Neural progenitor cell (in vitro differentiated cells): ENCODE measurements at places on chromosomes 2 and 18. TPM values are rescaled to one million over a fixed set of nuclear protein-coding genes. Genes with fewer than 3 reads are reported as not detected.
A peak's percentile ranks its signal among the peaks of the same experiment; 100 is the strongest.

Gene FBXO11
- total RNA-seq, result 49.5 and 71.3 TPM in 2 replicates

Gene AQP12B
- total RNA-seq, result not detected in 2 replicates

Gene SLC4A5
- total RNA-seq, result 1.7 and 2.0 TPM in 2 replicates

DNA sequence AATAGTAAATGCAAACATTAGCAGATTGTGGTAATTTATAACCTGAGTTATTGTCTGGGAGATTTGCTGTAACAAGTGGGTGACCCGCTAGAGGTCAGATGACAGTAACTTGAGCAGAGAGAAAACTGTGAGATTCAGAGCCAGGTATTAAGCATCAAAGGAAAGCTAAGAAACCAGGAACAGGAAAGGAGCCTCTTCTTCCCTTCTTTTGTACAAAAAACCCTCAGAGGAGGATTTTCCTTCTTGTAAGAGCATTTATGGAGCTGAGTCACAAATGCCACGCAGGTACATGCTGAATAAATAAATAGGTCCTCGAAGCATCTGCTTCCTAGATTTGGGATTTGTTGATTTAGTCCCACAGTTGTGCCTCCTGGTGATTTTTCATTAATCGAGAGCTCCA lies 146.5 kb downstream of the SH3BP4 start:
- no peaks in the 10 kb centered on the region for H3K36me3 ChIP-seq
- no peaks in the 10 kb centered on the region for H3K27me3 ChIP-seq
- H3K4me3 ChIP-seq, result no peak overlapping the region
- peaks cover 11% of the 10 kb centered on the region for H3K4me1 ChIP-seq
- DNase-seq, result no peak
- H3K27ac ChIP-seq, result no peak overlapping the region

DNA sequence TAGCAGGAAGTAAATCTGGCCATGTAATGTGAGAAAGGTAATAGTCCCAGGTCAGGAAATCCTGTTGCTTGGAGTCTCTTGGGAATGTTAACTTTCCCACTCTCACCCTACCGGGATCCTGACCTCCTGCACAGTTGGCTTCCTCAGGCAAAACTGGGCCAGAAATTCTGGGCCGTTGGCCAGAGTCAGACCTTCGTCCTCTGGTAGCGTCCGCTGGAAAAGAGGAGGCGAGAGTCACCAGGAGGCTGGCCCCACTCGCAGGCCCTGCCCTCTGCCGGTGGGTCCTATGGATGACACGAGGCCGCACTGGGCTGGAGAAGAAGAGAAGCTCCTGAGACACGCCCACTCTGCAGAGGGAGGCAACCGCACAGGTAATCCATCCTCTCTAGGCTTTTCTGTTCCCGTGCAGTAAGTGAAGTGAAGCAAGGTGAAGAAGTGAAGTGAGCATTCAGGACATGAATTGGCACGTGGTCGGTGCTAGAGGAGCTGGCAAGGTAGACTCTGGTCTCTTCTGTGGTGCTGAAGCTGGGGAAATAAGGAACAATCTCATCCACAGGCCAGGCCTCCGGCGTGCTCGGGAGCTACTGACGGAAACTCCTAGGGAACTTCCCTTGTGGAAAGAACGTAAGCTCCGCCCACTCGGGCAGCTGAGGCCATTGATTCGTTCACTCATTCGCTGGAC lies 182.7 kb upstream of the GLI2 start:
- H3K27ac ChIP-seq, result no peak overlapping the region
- peaks cover 3% of the 10 kb centered on the region for H3K4me1 ChIP-seq
- H3K36me3 ChIP-seq, result no peaks in the 10 kb centered on the region
- DNase-seq, result peak; percentile 92

DNA sequence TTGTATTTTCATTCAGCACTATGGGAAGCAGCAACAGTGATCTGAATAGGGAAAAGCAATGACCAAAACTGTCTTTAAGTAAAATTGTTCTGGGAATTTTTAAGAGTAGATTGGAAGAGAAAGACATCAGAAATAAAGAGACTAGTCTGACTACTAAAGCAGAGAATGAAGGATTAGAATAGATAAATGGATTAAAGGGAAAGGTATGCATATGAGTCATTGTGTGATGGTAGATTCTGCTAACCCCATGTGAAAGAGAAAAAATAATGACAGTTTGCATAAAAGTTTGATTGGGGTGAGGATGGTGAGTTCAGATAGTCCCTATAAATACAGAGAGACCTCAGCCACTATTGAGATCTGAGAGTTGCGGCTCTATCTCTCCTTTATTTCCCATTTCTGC lies 139.6 kb upstream of the DCC start:
- DNase-seq, result no peak
- no peak overlapping the region for H3K4me3 ChIP-seq
- H3K27me3 ChIP-seq, result no peaks in the 10 kb centered on the region
- H3K27ac ChIP-seq, result no peak overlapping the region
- no peaks in the 10 kb centered on the region for H3K36me3 ChIP-seq

GRCh38 chr2:70118798-70119454 lies 31.6 kb downstream of the PCBP1 start:
- peaks cover 58% of the 10 kb centered on the region for H3K4me1 ChIP-seq
- peak overlapping the region; percentile 19 for H3K4me3 ChIP-seq
- DNase-seq, result peak; percentile 70
- no peaks in the 10 kb centered on the region for H3K27me3 ChIP-seq
- no peaks in the 10 kb centered on the region for H3K36me3 ChIP-seq
- no peak overlapping the region for H3K27ac ChIP-seq

Gene CHN1
- total RNA-seq, result 45.0 and 46.6 TPM in 2 replicates

GRCh38 chr2:2926858-2927175 lies 450.8 kb downstream of the EIPR1 start:
- no peaks in the 10 kb centered on the region for H3K36me3 ChIP-seq
- no peaks in the 10 kb centered on the region for H3K27me3 ChIP-seq
- H3K4me3 ChIP-seq, result no peak overlapping the region

- no peaks in the 10 kb centered on the region for H3K36me3 ChIP-seq
- H3K4me1 ChIP-seq, result no peaks in the 10 kb centered on the region
- no peaks in the 10 kb centered on the region for H3K27me3 ChIP-seq
- DNase-seq, result peak; percentile 52
- H3K4me3 ChIP-seq, result no peak overlapping the region
Observed at GRCh38 chr2:223779877-223780276, 57.5 kb downstream of the AP1S3 start.

Gene COLEC12
- 2.0 and 2.1 TPM in 2 replicates for total RNA-seq

- no peak for DNase-seq
- H3K4me1 ChIP-seq, result peaks cover 9% of the 10 kb centered on the region
- no peak overlapping the region for H3K4me3 ChIP-seq
- no peaks in the 10 kb centered on the region for H3K36me3 ChIP-seq
- no peaks in the 10 kb centered on the region for H3K27me3 ChIP-seq
Observed at GRCh38 chr2:124646166-124646815, 621.2 kb downstream of the CNTNAP5 start.

DNA sequence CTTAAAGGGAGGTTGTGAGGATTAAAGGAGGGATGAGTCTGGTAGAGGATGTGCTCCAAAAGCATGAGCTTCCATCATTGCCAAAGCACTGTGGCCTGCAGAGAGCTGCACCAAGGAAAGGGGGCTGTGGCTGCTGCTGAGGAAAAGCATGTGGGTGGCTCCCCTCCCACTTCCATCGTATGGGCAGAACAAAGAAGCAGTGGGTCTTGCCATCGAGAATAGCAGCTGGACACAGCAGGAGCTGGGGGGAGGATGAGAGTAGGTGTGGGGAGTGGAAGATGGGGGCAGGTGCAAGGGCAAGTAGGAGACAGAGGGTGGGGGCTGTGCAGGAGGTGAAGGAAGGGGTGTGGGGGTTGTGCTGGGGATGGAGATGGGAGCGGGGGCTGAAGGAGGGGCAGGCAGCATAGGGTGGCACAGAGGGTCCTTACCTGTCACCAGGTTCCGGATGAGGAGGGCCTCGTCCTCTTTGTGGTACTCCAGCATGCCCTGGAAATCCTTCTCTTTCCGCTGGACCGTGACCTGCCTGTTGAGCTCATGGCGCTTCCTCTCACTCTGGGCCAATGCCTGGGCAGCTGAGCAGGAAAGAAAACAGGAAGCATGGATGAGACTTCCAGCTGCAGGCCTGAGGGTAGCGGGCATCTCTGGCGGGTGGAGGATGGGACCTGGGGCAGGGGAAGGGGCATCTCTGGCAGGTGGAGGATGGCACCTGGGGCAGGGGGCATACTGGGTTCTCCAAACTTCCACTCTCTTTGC lies 33.6 kb upstream of the ACAA2 start:
- H3K36me3 ChIP-seq, result no peaks in the 10 kb centered on the region
- no peak overlapping the region for H3K27ac ChIP-seq
- H3K27me3 ChIP-seq, result no peaks in the 10 kb centered on the region
- peaks cover 30% of the 10 kb centered on the region for H3K4me1 ChIP-seq
- H3K4me3 ChIP-seq, result no peak overlapping the region
- DNase-seq, result no peak

DNA sequence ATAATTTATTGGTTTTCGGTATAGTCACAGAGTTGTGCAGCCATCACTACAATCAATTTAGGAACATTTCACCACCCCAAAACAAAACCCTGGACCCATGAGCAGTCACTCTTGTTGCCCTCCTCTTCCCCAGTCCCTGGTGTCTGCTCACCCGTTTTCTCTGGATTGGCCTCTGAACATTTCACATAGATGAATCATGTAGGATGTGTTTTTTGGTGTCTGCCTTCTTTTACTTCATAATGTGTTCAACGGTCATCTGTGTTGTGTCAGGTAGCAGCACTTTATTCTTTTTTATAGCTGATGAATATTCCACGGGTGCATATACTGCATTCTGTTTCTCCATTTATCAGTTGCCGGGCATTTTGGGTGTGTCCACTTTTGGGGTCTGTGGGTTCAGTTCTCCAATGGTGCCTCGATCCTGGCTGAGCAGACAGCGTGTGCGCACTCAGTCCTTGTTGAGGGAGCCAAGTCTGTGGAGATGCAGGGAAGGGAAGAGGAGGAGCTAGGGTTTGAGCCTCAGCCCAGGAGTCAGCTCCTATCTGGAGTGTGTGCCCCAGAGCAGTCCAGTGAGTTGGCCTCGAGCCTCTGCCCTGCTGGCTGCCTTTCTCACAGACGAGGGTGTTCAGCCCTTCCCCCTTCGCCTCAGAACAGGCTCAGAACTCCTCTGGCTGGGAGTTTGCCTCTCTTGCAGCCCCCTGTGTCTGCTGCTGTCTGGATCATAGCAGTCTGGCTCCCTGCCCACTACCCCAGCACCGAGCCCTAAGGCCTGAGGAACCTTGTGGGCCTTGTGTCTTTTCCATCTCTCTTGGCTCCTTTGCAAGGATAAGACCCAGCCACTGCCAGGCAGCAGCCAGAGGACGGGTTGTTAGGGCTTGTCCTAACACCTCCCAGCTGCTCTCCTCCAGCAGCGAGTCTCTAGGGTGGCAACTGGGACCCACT lies 18.0 kb downstream of the C2orf74 start:
- H3K27ac ChIP-seq, result no peak overlapping the region
- no peak for DNase-seq
- peaks cover 15% of the 10 kb centered on the region for H3K4me1 ChIP-seq

Gene CTIF
- 14.7 and 17.6 TPM in 2 replicates for total RNA-seq

DNA sequence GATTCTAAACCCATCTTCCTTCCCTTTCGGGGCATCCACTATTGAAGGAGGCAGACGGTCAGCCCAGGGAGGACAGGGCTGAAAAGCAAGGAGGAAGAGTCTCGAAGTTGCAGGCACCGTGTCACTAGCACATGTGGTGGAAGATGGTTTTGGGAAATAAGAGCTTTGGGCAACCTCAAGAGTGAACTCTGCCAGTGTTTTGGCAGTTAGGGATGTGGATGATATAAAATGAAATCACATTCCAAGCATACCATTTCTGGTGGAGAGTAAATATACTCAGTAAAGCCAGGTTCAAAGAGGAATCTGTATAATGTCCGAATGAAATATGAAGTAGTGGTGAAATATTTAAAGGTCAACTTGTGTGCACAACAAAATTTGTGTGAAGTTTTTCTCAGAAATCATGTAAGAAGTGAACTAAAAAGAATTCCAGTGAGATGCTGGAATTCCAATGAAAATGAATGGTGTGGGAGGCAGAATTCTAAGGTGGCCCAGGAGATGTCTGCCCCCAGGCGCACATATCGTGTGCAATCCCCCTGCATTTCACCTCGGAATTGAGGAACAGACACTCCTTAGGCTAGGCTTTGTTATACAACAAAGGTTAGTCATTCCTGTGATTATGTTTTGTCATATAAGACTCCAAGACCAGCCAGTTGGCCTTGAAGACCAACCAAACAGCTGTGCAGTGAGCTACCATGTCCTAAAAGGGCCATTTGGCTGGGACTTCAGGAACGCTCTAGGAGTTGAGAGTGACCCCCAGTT lies 147.1 kb downstream of the SH3BP4 start:
- peaks cover 11% of the 10 kb centered on the region for H3K4me1 ChIP-seq
- H3K27ac ChIP-seq, result no peak overlapping the region
- no peaks in the 10 kb centered on the region for H3K27me3 ChIP-seq
- H3K4me3 ChIP-seq, result no peak overlapping the region
- no peak for DNase-seq

Gene FZD7
- 79.4 and 106 TPM in 2 replicates for total RNA-seq

DNA sequence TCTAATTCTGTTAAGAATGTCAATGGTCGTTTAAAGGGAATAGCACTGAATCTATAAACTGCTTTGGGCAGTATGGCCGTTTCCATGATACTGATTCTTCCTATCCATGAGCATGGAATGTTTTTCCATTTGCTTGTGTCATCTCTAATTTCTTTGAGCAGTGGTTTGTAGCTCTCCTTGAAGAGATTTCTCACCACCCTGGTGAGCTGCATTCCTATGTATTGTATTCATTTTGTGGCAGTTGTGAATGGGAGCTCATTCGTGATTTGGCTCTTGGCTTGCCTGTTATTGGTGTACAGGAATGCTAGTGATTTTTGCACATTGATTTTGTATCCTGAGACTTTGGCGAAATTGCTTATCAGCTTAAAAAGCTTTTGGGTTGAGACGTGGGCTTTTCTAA lies 38.3 kb upstream of the WDR75 start:
- no peaks in the 10 kb centered on the region for H3K4me1 ChIP-seq
- peak; percentile 38 for DNase-seq
- H3K27me3 ChIP-seq, result no peaks in the 10 kb centered on the region
- H3K27ac ChIP-seq, result no peak overlapping the region
- H3K4me3 ChIP-seq, result no peak overlapping the region
- H3K36me3 ChIP-seq, result no peaks in the 10 kb centered on the region

GRCh38 chr18:3585656-3586509 lies 135.9 kb downstream of the TGIF1 start:
- peaks cover 8% of the 10 kb centered on the region for H3K4me1 ChIP-seq
- DNase-seq, result peak; percentile 90
- H3K27ac ChIP-seq, result no peak overlapping the region
- no peak overlapping the region for H3K4me3 ChIP-seq
- H3K27me3 ChIP-seq, result no peaks in the 10 kb centered on the region

- H3K36me3 ChIP-seq, result no peaks in the 10 kb centered on the region
- DNase-seq, result no peak
- H3K27ac ChIP-seq, result no peak overlapping the region
Observed at GRCh38 chr2:1132328-1132969, 181.8 kb downstream of the SNTG2 start.

Gene KATNAL2
- total RNA-seq, result 28.6 and 39.9 TPM in 2 replicates
